ENCODE measurements at places on chromosomes 11 and 22. TPM values are rescaled to one million over a fixed set of nuclear protein-coding genes. Genes with fewer than 3 reads are reported as not detected.

GRCh38 chr11:110833033-110833484, 120.8 kb upstream of the ARHGAP20 start:
- ATAC-seq: peak; percentile 74

DNA sequence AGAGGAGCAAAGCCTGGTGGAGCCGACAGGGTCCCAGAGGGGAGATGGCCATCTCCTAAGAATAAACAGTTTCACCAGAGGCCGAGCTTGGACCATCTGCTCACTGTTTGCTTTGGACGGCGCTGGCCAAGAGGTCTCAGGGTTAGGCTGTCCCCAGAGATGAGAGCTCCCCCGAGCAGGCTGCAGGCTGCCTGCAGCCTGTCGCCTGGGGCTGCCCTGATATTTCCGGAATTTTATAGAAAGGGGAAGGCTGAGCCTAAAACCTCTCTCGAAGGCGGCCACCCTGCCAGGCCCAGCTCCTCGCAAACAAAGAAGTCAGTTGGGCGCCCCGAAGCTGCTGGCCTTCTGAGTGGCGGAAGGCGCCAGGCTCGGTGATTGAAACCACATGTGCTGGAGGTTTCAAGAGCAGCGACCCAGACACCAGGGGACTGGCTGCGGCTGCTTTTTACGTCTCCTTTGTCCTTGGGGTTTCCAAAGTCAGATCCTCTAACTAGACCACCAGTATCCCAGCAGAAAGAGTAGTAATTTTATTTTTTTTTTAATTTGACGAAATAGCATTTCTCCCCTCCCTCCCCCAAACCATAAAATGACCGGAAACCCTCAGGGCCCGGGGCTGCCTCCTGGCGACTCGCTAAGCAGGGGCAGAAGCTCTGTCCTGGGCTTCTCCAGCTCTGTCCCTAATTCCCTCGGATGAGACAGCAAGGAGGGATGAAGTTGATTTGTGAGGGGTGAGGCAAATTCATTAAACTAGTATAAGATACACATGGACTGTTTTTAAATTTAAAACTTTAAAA, 57.4 kb downstream of the CLMP start:
- peak; percentile 29 for ATAC-seq

DNA sequence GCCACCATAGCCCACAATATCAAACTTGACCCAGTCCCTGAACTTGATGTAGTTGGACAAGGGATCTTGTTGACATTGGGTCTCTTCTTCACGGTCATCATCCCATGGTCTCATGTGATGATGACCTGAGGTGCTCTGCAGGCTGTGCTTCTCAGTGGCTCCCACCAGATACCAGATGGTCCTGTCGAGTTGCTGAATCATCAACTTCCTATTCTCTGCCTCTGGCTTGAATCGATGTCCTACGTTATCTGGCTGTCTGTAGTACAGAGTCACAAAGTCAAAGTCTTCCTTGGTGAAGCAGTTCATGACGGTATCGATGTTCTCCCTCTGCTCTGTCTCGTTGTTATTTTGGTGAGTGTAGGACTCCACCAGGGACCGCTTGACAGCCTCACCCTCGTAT, 145.7 kb upstream of the ALDH3B2 start:
- ATAC-seq: no peak

DNA sequence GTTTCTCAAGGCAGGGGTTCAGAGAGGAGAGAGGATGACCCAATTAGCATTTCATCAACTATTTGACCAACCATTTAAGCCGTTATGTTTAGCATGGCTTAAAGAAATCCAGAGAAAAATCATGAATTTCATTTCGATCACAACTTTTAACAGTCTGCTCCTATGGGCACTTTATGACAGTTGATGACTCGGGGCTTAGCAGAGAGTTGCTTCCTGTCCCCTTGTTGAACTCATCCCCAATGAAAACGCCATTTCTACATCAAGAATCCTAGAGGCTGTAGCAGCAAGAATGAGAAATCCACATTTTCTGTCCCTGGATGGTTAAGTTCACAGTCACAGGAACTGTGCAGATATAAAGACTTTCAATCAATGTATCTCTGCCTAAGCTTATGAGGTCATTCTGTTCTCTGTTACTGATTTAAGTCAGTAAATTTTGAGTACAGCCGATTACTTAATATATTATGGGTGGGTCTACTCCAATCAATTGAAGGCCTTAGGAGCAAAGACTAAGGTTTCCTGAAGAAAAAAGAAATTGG, 81.1 kb downstream of the BDNF start:
- no peak for ATAC-seq

DNA sequence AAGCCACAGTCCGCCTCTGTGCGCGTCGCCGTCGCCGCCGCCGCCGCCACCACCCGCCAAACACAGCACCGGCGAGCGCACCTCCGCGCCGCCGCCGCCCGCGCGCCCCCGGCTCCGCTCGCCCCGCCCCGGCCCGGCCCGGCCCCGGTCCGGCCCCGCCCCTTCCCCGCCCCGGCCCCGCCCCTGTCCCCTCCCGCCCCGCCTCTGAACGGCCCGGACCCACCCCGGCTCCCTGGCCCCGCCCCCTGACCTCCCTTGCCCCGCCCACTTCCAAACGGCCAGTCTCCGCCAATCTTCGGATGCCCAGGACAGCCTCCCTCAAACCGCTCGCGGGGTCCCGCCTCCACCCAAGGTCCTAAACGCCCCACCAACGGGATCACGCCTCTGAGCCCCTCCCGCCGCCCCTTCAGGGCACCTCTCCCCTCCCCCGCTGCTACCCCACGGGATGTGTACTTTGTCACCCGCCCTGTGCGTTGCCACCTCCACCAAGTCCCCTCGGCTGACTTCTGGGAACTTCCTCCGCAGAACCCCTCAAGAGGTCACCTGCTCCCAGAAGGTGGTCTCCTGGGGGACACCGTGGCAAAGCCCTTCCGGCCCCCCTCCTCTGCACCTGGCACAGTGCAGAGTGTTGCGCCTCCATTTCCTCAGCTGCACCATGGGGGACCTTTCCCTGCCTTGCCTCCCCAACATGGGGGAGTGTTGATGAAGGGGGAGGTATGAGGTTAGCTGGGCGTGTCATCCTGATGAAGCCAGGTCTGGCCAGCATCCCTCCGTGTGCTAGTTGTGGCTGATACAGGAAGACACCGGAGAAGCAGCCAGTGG, at the start of gene KIAA0930:
KIAA0930 (minus strand) TSS at position 85 of the 822 bp plus-strand sequence. CDS start 191 bp downstream, outside the sequence.
- ATAC-seq: peak; percentile 61

ANKK1 gene
- total RNA-seq: 0.72 TPM

C11orf42 gene
- not detected for total RNA-seq

RGL4 gene
- total RNA-seq: not detected

All from esophagus mucosa (tissue), 1 donor.